ENCODE measurements at places on chromosomes 13 and 19.
A peak's percentile ranks its signal among the peaks of the same experiment; 100 is the strongest.

DNA sequence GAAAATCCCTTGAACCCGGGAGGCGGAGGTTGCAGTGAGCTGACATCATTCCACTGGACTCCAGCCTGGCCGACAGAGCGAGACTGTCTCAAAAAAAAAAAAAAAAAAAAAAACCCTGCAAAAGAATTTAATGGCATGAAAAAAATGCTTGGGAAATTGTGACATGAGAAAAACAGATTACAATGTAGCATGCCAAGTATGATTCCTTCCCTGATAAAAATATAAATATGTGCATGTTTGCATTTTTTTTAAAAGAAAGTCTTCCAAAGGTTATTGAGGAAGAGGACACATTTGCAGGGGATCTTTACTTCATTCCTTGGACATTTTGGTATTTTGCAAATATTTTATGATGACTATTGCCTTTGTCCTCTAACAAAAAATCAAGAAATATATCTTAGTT is 14.5 kb upstream of the ZBTB32 start:
- no peak for DNase-seq

- peak; percentile 32 for DNase-seq
Measured at GRCh38 chr13:78603240-78603957, at the start of gene POU4F1. TSS of gene POU4F1 (minus strand) at chr13:78603552. CDS start at chr13:78603326, 226 bp downstream.

GRCh38 chr13:39881887-39882286 is 226.4 kb downstream of the COG6 start:
- no peak for DNase-seq

DNA sequence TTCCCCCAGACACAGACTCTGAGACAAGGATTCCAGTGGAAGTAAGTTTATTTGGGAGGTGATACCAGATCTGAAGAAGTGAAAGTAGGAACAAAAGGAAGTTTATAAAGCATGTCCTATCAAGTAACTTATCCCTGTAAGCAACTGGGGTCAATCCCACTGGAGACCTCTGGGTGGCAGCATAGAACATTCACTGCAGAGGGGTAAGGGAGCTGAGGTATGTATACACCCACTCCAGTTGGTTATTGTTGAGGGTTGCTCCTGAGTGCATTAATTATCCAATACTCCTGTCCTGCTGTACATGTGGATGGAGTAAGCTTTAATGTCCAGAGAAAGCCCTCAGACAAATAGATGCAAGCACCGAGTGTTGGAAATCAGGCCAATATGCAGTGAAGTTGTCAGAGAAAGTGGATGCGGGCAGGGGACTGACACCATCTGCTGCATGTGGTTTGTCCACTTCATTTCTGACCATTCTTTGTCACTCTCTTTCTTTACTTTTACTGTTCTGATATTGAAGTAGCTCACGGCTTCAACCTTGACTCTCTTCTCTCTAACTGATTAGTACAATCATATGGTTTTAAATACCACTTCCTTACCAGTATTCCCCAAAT is 46.7 kb downstream of the NOTCH3 start:
- no peak for DNase-seq

GRCh38 chr13:21018220-21018619 is 43.2 kb downstream of the LATS2 start:
- DNase-seq = no peak

GRCh38 chr19:17473041-17473440 is 2.7 kb downstream of the SLC27A1 start:
- no peak for DNase-seq

- DNase-seq = no peak
Measured at GRCh38 chr19:33390101-33390907, 16.8 kb downstream of the CEBPG start.

DNA sequence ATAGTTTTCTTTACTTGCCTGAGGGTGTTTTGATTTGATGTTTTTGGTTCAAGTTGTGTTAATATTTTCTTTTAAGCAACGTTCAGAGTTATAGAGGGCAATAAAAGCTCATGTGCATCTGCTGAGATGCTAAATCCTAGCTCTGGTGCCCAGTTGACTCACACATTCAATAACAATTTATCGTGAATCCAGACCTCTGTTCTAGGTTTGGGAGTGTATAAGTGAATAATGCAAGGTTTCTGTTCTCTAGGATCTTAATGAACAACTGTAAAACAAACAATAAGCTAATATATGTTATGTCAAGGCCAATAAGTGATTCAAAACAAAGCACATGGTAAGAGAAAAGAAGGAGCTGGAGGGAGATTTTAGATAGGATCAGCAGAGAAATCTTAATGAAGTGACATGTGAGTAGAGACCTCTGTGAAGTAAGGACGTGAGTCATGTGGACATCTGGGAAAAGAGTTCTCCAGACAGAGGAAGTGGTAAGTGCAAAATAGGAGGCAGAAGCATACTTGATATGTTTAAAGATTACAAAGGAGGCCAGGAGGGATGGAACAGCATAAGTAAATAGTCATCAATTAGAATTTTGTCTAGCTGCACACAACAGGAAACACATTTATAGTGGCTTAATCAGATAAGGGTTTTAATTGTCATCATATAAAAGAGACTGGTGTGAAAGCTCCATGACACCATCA is 278.5 kb upstream of the HTR2A start:
- no peak for DNase-seq

DNA sequence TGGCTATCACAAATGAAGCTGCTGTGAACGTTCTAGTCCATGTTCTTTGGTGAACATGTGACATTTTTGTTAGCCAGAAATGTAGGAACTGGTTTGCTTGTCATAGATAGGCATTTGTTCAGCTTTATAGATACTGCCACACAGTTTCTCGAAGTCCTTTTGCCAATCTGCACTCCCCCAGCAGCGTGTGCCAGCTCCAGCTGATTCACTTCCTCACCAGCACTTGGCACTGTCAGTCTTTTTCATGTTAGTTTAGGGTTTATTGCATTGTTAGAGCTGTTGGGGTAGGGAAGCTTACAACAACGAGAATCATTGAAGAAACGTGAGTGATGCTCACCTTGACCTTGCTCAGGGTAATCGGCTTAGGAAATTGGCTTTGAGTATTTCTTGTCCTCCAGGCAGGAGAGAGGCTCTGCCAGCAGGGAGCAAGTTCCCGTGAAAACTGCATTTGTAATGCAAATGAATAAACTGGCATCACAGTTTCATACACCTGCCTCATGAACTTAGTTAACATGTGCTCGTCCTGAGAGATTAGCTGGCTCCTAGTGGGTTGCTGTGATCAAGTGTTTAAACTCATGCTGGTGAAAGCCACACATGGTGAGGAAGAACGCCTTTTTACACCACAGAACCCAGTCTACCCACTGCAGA is 83.9 kb downstream of the ING1 start:
- no peak for DNase-seq

Data from effector memory CD4-positive, alpha-beta T cell (primary cell).